ENCODE measurements at places on chromosomes 2 and 18. TPM values are rescaled to one million over a fixed set of nuclear protein-coding genes. Genes with fewer than 3 reads are reported as not detected.

The SLC11A1 gene
- 0.04 TPM for total RNA-seq

The FBXO11 gene
- 66.1 TPM for total RNA-seq

The GAL3ST2 gene
- 0.37 TPM for total RNA-seq

The HOXD8 gene
- total RNA-seq: not detected

The GALNT14 gene
- 2.7 TPM for total RNA-seq

The ITGB6 gene
- not detected for total RNA-seq

The LRRTM1 gene
- total RNA-seq: 1.1 TPM

The DNAJC5G gene
- 0.44 TPM for total RNA-seq

The GAREM2 gene
- total RNA-seq: 14.2 TPM

The MLPH gene
- total RNA-seq: 3.4 TPM

The TUBA3E gene
- total RNA-seq: 0.13 TPM

- DNase-seq: no peak
- H3K36me3 ChIP-seq: no peaks in the 10 kb centered on the region
- no peak overlapping the region for H3K27ac ChIP-seq
- no peak overlapping the region for H3K4me3 ChIP-seq
- H3K27me3 ChIP-seq: no peaks in the 10 kb centered on the region
- H3K4me1 ChIP-seq: peaks cover 5% of the 10 kb centered on the region
These were observed 228.6 kb upstream of the CHST9 start for GRCh38 chr18:27413495-27414401.

GRCh38 chr2:24517247-24517646 is 26.2 kb downstream of the NCOA1 start:
- DNase-seq: no peak
- H3K27ac ChIP-seq: no peak overlapping the region
- H3K4me1 ChIP-seq: no peaks in the 10 kb centered on the region
- peaks cover 6% of the 10 kb centered on the region for H3K36me3 ChIP-seq
- H3K4me3 ChIP-seq: no peak overlapping the region

- H3K4me1 ChIP-seq: peaks cover 15% of the 10 kb centered on the region
- no peaks in the 10 kb centered on the region for H3K27me3 ChIP-seq
These were observed 56.5 kb downstream of the EMX1 start for GRCh38 chr2:72973566-72974435.

DNA sequence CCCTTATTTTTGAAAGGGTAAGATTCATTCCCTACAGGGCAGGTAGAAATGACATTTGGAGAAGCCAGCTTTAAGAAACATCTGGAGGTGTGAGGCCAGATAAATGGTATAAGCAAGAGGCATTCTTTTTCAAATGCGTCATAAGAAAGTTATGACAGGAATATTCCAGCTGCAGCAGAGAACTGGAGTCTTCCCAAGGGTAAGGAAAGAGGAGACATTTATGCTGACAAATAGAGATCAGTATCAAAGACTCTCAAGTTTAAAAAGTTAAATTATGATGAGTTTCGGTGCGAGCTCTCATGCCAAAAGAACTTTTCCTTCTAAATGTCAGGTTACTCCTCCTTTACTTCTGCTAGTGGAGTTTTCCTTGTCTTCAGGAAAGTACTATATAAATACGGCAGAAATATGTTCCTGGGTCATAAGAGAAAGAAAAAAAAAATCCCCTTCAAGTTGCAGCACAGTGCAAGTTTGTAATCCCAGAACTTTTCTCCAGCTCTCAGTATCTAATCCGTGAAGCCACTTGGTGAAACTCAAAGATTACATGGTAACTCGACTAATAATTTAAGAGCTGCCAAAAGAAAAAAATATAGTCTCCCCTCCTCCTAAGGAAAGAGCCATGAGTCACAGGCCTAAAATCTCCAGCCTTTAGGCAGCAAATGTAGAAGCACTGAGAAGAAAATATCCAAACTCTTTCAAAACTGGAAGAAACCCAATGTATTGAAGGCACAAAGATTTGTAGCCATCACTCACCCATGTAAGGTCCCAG is 428.1 kb downstream of the MEIS1 start:
- no peak overlapping the region for H3K27ac ChIP-seq
- DNase-seq: no peak
- H3K27me3 ChIP-seq: no peaks in the 10 kb centered on the region

GRCh38 chr18:12017081-12017480 is 35.8 kb downstream of the IMPA2 start:
- no peaks in the 10 kb centered on the region for H3K4me1 ChIP-seq
- DNase-seq: no peak
- no peak overlapping the region for H3K4me3 ChIP-seq
- no peaks in the 10 kb centered on the region for H3K27me3 ChIP-seq

DNA sequence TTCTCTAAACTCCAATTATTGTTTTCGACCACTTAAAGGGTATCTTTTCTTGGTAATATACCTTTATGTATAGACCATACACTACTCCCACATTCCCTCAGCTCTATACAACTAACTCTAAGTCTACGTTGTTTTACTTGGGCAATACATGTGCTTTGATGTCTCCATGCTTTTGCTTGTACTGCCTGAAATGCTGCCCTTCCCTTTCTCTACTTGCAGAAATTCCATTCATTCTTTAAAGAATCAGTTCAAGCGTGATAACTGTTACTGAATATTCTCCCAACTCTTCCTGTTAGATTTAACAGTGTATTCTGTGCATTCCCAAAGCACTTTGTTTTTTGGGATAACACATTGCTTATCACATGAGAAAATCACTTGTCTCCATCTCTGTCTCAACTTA is 157.0 kb upstream of the AQP4 start:
- DNase-seq: no peak
- no peaks in the 10 kb centered on the region for H3K36me3 ChIP-seq
- H3K27ac ChIP-seq: no peak overlapping the region
- H3K27me3 ChIP-seq: no peaks in the 10 kb centered on the region
- no peak overlapping the region for H3K4me3 ChIP-seq

- no peaks in the 10 kb centered on the region for H3K27me3 ChIP-seq
- peaks cover 17% of the 10 kb centered on the region for H3K36me3 ChIP-seq
- no peak overlapping the region for H3K27ac ChIP-seq
- no peaks in the 10 kb centered on the region for H3K4me1 ChIP-seq
- no peak for DNase-seq
- H3K4me3 ChIP-seq: no peak overlapping the region
These were observed 1.9 kb upstream of the ABHD3 start for GRCh38 chr18:21706386-21706865.

- H3K4me1 ChIP-seq: no peaks in the 10 kb centered on the region
- H3K27me3 ChIP-seq: no peaks in the 10 kb centered on the region
- peak overlapping the region; percentile 71 for H3K27ac ChIP-seq
- no peaks in the 10 kb centered on the region for H3K36me3 ChIP-seq
These were observed 97.8 kb downstream of the B3GNT2 start for GRCh38 chr2:62293490-62294271.

DNA sequence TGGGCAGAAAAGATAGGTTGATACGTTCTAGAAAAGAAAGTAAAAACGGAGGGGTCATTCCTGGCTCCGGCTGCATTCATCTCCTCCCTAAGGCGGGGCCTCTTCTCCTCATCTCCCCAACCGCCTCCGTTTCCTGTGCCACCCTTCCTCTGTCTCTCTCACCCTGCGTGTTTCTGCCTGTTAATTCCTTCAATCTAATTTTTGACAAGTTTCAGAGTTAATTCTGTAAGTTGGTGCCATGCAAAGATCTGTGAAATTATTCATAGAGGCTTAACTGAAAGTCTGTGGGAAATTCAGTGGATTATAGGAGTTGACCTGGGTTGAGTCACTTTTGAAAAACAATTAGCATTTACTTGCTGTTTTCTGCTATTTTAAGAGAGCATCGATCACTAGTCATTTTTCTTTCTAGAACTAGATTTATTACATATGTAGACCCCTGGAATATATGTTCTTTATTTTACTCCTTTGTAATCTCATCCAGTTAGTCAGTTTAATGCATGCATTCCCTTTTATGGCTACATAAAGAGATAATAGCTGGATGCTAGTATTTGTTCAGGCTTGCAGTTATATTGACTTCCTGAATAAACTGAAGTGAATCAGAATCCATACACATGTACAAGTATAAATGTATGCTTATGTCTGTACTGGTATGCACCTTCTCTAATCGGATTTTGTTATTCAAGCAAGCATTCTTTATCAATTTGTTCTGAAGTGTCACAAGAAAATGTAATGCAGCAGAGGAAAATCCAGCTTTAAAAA is 91.1 kb downstream of the EML6 start:
- DNase-seq: no peak
- no peaks in the 10 kb centered on the region for H3K4me1 ChIP-seq
- no peak overlapping the region for H3K27ac ChIP-seq
- no peaks in the 10 kb centered on the region for H3K36me3 ChIP-seq
- H3K27me3 ChIP-seq: no peaks in the 10 kb centered on the region
- no peak overlapping the region for H3K4me3 ChIP-seq

GRCh38 chr2:45860136-45861121 is 209.0 kb downstream of the PRKCE start:
- no peaks in the 10 kb centered on the region for H3K4me1 ChIP-seq
- H3K36me3 ChIP-seq: no peaks in the 10 kb centered on the region
- H3K4me3 ChIP-seq: no peak overlapping the region

DNA sequence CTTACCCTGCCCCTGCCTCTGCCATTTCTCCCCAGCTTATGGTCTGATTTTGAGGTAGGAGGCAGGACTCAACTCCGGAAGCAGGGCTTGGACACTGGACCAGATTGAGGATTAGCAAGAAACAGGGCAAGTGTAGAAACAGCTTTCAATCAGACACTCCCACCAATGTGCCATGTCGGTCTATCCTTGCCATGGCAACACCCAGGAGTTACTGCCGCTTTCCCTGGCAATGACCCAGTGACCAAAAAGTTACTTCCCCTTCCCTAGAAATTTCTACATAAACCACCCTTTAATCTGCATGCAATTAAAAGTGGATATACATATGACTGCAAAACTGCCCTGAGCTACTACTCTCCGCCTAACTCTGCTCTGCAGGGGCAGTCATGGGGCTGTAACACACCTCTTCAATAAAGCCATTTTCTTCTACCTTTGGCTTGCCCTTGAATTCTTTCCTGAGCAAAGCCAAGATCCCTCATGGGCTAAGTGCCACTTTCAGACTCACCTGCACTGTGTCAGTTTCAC is 156.7 kb downstream of the LPIN1 start:
- no peaks in the 10 kb centered on the region for H3K4me1 ChIP-seq
- no peak for DNase-seq
- H3K4me3 ChIP-seq: no peak overlapping the region
- no peak overlapping the region for H3K27ac ChIP-seq
- H3K27me3 ChIP-seq: no peaks in the 10 kb centered on the region
- H3K36me3 ChIP-seq: no peaks in the 10 kb centered on the region

DNA sequence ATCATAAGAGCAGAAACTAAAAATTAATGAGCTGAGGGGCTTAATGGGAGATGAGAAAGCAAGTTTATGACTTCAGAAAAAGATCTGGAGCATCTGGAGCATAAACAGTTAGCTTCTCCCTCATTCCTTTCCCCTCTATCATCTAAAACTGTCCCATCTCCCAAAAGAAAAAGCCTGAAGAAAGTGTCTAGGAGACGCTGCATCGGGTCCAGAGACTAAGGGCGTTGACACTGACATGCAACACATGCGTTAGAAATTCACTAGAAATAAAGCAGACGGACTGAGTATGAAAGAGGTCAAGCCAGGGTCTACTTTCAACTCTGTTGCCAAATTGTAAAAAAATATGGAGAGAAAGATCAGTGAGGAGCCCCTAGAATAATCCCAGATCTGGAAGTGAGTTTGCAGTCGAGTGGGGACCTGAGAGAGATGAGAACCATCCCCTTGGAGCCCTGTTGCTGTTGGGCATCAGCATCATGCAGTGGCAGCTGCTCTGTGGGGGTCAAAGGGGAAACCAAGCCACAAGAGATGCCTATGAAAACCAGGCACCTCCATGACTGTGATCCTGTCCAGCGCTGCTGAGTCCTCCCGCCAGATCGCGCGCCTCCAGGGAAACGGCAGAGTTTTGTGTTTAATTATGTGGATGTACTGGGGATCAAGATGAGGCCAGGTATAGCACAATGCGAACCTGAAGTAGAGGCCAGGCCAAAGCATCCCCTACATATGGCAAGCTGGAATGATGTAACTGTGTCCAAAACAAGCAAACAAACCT is 13.9 kb downstream of the ANTXR1 start:
- no peaks in the 10 kb centered on the region for H3K36me3 ChIP-seq
- no peak for DNase-seq
- no peaks in the 10 kb centered on the region for H3K27me3 ChIP-seq

- no peaks in the 10 kb centered on the region for H3K27me3 ChIP-seq
- no peak overlapping the region for H3K27ac ChIP-seq
- no peaks in the 10 kb centered on the region for H3K36me3 ChIP-seq
These were observed 461.5 kb downstream of the IRS1 start for GRCh38 chr2:226337941-226338600.

DNA sequence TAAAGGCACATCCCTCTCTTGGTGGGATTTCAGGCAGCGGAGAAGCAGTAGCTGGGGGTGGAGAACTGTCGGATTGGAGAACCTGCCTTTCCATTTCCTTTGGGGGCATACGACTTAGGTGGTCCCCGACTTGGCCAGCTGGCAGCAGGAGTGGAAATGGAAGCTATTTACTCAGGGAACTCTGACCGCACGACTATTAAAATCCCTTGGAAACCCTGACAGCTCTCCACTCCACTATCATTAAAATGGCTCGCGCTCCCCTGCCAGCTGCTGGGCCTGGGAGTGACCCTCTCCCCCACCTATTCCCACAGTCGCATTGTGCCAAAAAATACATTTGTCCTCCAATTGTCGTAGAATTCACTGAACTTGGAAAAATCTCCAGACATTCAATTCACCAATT is 77.7 kb upstream of the APCDD1 start:
- no peak overlapping the region for H3K27ac ChIP-seq
- no peak for DNase-seq
- peaks cover 9% of the 10 kb centered on the region for H3K4me1 ChIP-seq
- no peaks in the 10 kb centered on the region for H3K36me3 ChIP-seq

GRCh38 chr2:29011418-29012060 is 30.4 kb downstream of the TOGARAM2 start:
- no peaks in the 10 kb centered on the region for H3K27me3 ChIP-seq
- H3K36me3 ChIP-seq: no peaks in the 10 kb centered on the region
- no peak overlapping the region for H3K4me3 ChIP-seq

DNA sequence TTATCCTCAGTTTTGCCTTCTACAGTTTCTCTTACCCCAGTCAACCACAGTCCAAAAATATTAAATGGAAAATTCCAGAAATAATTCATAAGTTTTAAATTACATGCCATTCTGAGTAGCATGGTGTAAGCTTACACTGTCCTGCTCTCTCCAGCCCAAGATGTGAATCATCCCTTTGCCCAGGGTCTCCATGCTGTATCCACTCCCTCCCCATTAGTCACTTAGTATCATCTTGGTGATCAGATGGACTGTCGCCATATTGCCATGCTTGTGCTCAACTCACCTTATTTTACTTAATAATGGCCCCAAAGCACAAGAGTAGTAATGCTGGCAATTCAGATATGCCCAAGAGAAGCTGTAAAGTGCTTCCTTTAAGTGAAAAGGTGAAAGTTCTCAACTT is 18.5 kb upstream of the CCNT2 start:
- no peak overlapping the region for H3K27ac ChIP-seq
- DNase-seq: no peak
- no peaks in the 10 kb centered on the region for H3K4me1 ChIP-seq

GRCh38 chr2:134246154-134246874 is 7.6 kb upstream of the MGAT5 start:
- no peak overlapping the region for H3K4me3 ChIP-seq
- peaks cover 3% of the 10 kb centered on the region for H3K36me3 ChIP-seq
- no peak overlapping the region for H3K27ac ChIP-seq
- H3K27me3 ChIP-seq: no peaks in the 10 kb centered on the region
- DNase-seq: no peak
- 0 out of 2 replicates have a peak, but pooled peaks cover 2% of the 10 kb centered on the region for H3K4me1 ChIP-seq

Data from H9 (cell line).